CD8-positive, alpha-beta memory T cell (primary cell): ENCODE measurements at places on chromosomes 11 and 22. TPM values are rescaled to one million over a fixed set of nuclear protein-coding genes. Genes with fewer than 3 reads are reported as not detected.

The APOBEC3H gene
- total RNA-seq, result 11.0 TPM

The IFITM1 gene
- 75.9 TPM for total RNA-seq

- no peak overlapping the region for H3K4me3 ChIP-seq
- no peak for DNase-seq
- no peaks in the 10 kb centered on the region for H3K36me3 ChIP-seq
- no peaks in the 10 kb centered on the region for H3K27me3 ChIP-seq
These were observed 52.9 kb upstream of the FDX1 start for GRCh38 chr11:110376711-110377324.

GRCh38 chr11:2662430-2663299 lies 37.1 kb downstream of the KCNQ1OT1 start:
- DNase-seq, result no peak
- H3K4me1 ChIP-seq, result no peaks in the 10 kb centered on the region
- no peak overlapping the region for H3K4me3 ChIP-seq
- H3K36me3 ChIP-seq, result peaks cover 3% of the 10 kb centered on the region
- no peak overlapping the region for H3K27ac ChIP-seq

DNA sequence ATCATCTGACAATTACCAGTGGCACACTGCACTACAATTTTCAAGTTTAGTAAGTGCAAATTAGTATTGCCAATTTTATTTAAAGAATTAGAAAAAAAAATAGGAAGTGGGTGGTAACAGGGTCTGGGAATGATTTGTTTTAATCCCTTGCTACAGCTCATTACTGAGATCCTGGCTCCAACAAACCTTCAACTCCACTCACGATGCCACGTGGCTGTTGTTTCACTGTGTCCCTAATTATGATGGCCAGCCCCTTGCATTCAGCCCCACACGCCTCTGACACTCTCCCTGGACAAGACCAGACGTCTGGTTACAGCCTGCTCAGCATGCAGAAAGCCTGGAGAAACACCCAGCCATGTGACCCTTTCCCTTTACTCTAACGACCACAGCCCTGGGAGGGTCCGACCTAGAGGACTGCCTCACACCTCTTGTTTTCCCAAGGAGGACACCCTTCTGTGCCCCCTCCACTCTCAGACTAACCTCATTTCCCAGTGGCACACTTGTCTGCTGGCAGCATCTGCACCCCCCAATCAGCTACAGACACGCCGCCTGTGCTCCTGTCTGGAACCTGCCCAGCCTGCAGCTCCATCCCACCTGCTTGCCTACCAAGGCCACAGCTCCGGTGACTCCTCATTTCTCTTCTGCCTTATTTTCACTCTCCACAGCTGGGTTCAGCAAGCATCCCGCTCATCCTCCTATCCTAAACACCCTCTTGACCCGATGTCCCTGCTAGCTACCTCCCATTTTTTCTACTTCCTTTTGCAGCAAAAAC lies 18.5 kb upstream of the SLC25A1 start:
- no peak for DNase-seq
- H3K36me3 ChIP-seq, result no peaks in the 10 kb centered on the region
- H3K27ac ChIP-seq, result no peak overlapping the region
- H3K4me3 ChIP-seq, result no peak overlapping the region
- H3K4me1 ChIP-seq, result peaks cover 9% of the 10 kb centered on the region
- no peaks in the 10 kb centered on the region for H3K27me3 ChIP-seq

GRCh38 chr11:5291207-5291838 lies 10.4 kb downstream of the OR51B4 start:
- no peaks in the 10 kb centered on the region for H3K4me1 ChIP-seq
- H3K27me3 ChIP-seq, result no peaks in the 10 kb centered on the region
- H3K4me3 ChIP-seq, result no peak overlapping the region
- H3K27ac ChIP-seq, result no peak overlapping the region
- H3K36me3 ChIP-seq, result no peaks in the 10 kb centered on the region

The ANO1 gene
- total RNA-seq, result not detected

The OR52A1 gene
- not detected for total RNA-seq

The TSG101 gene
- 45.4 TPM for total RNA-seq

The JRKL gene
- total RNA-seq, result 10.4 TPM

DNA sequence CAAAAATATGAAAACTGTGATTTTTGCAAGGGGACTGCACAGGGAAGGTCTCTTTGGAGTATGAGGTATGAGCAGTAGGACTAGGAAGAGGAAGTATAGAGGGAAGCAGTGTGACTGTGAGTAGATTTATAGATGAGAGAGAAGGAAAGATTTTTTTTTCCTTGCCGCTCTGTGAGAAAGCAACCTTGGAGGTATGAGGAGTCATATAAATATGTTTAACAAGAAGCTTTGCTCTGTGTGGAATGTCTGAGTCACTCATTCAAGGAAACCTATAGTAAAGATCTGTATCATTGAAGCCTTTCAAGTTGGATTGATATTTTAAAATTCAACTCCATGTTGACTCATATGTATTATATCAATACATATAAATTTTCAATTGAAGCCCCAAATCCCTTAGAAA lies 26.2 kb downstream of the DNHD1 start:
- DNase-seq, result no peak
- H3K27me3 ChIP-seq, result no peaks in the 10 kb centered on the region
- no peak overlapping the region for H3K4me3 ChIP-seq
- H3K4me1 ChIP-seq, result peaks cover 9% of the 10 kb centered on the region
- no peaks in the 10 kb centered on the region for H3K36me3 ChIP-seq

- DNase-seq, result no peak
- H3K27me3 ChIP-seq, result no peaks in the 10 kb centered on the region
- no peak overlapping the region for H3K4me3 ChIP-seq
These were observed 19.4 kb upstream of the SIK2 start for GRCh38 chr11:111582881-111583280.

DNA sequence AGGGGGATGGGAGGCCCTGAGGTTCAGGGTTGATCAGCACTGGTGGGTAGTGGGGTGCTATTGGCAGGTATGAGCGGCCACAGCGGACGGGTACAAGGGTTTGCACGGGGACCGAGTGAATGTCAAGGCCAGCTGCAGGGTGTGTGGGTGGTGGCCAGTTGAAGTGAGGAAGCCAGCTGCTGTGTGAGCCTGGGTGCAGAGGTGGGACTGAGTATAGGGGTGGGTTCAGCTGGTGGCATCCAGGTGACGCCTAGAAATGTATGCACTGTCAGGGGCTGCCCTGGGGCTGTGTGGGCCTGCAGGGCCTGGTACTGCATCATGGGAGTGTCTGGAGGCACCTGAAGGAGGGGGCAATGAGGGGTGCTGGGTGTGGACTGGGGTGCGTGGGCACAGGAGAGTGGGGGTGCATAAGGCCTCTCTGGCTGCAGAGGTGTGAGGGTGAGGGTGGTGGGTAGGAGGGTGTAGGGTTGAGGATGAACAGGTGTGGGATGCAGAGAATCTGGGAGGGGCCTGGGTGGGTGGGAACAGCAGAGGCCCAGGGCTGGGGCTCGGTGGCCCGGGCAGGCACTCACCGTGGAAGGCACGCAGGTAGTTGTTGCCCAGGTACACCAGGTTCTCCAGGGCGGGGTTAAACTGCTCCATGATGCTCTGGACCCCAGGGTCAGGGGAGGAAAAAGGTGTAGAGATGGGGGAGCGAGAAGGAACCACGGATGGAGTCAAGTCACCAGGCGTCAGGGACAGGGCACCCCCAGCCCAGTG lies 1.7 kb downstream of the BAIAP2L2 start:
- H3K27me3 ChIP-seq, result no peaks in the 10 kb centered on the region
- H3K4me1 ChIP-seq, result no peaks in the 10 kb centered on the region
- no peaks in the 10 kb centered on the region for H3K36me3 ChIP-seq
- H3K4me3 ChIP-seq, result no peak overlapping the region
- no peak overlapping the region for H3K27ac ChIP-seq
- DNase-seq, result peak; percentile 41

DNA sequence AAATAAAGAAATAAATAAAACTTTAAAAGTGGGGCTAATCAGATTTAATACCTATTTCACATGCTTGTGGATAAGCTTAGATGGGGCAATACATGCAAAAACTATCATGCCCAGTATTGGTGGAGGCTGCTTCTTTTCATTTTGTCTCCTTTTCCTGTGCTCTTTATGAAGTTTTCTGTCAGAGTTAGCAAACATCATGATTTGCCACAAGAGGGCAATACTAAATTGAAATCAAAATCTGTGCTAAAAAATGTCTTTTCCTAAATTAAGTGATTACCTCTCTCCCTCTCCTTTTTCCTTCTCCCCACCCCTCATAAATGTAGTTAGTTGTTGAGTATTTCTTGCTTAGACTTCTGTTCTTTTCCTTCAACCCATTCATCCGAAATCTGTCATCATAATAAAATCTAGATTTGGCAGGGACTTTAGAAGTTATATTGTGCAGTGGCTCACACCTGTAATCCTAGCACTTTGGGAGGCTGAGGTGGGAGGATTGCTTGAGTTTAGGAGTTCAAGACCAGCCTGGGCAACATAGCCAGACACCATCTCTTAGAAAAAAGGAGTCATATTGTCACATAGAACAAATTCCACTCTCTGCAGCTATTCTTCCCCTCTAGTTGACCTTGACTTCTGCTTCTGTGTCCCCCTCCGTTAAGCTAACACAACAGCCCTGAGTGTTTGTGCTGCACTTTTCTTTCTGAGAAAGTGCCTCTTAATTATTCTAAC lies 4.7 kb upstream of the ARHGAP42 start:
- H3K27me3 ChIP-seq, result no peaks in the 10 kb centered on the region
- no peak overlapping the region for H3K4me3 ChIP-seq
- H3K27ac ChIP-seq, result no peak overlapping the region
- no peaks in the 10 kb centered on the region for H3K4me1 ChIP-seq
- H3K36me3 ChIP-seq, result no peaks in the 10 kb centered on the region
- DNase-seq, result no peak

The IFITM10 gene
- total RNA-seq, result 0.39 TPM

The CNGA4 gene
- total RNA-seq, result 0.15 TPM

- H3K27me3 ChIP-seq, result no peaks in the 10 kb centered on the region
- H3K4me3 ChIP-seq, result no peak overlapping the region
- DNase-seq, result no peak
- H3K27ac ChIP-seq, result no peak overlapping the region
- no peaks in the 10 kb centered on the region for H3K36me3 ChIP-seq
These were observed 27.4 kb downstream of the FAT3 start for GRCh38 chr11:92251980-92252379.

- no peaks in the 10 kb centered on the region for H3K4me1 ChIP-seq
- no peak for DNase-seq
- no peaks in the 10 kb centered on the region for H3K27me3 ChIP-seq
- H3K36me3 ChIP-seq, result no peaks in the 10 kb centered on the region
- no peak overlapping the region for H3K4me3 ChIP-seq
- H3K27ac ChIP-seq, result no peak overlapping the region
These were observed 34.8 kb downstream of the NEU3 start for GRCh38 chr11:75023446-75024067.

- no peak overlapping the region for H3K27ac ChIP-seq
- H3K27me3 ChIP-seq, result no peaks in the 10 kb centered on the region
- DNase-seq, result no peak
These were observed 27.9 kb downstream of the NOX4 start for GRCh38 chr11:89463266-89463780.

GRCh38 chr22:32106930-32107329 lies 52.2 kb downstream of the C22orf42 start:
- H3K36me3 ChIP-seq, result no peaks in the 10 kb centered on the region
- no peak overlapping the region for H3K4me3 ChIP-seq
- DNase-seq, result no peak
- no peak overlapping the region for H3K27ac ChIP-seq
- no peaks in the 10 kb centered on the region for H3K27me3 ChIP-seq

The APOC3 gene
- not detected for total RNA-seq

DNA sequence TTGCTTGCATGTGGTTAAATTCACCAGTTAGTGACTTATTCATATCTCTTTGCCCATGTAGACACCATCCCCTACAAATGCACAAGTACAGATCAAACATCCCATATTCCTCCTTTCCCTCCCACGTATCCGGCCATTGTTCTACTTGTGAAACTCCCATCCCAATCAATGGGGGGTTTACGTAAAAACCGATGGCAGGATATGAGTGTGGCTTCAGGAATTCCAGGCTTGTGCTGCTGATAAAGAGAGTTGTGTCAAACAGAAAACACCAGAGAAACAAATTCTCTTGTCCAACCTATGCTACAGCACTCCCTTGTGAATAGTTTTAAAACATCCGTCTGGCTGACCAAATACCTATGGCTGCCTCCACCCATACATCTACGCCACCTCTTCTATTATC lies 15.5 kb downstream of the FLI1 start:
- H3K27me3 ChIP-seq, result no peaks in the 10 kb centered on the region
- H3K36me3 ChIP-seq, result no peaks in the 10 kb centered on the region
- H3K27ac ChIP-seq, result no peak overlapping the region
- H3K4me3 ChIP-seq, result no peak overlapping the region
- no peak for DNase-seq
- H3K4me1 ChIP-seq, result peaks cover 92% of the 10 kb centered on the region

DNA sequence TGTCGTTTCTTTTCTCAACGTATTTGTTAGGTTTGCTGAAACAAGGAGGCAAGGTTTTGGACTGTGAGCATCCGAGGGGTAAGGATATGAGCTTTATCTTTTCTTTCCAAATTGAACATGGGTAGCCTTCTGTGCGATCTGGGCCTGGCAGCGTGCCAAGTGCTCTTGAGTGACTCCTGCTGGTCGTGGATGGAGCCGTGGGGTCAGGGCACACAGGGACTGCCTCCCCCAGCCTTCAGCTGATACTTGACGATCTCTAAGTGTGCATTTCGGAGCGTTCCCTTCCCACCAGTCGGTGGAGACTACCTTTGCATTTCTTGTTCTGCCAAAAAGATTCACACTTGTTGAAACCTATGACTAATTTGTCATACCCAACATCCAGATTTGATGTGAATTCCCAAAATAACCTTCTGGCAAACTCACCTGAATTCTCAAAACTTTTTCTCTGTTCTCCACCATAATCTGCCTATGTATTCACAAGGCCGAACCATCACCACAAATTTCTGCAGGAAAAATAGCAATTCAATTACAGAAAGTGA lies 40.1 kb upstream of the CLMP start:
- H3K4me1 ChIP-seq, result peaks cover 16% of the 10 kb centered on the region
- H3K4me3 ChIP-seq, result no peak overlapping the region
- H3K27ac ChIP-seq, result no peak overlapping the region
- H3K36me3 ChIP-seq, result no peaks in the 10 kb centered on the region
- no peaks in the 10 kb centered on the region for H3K27me3 ChIP-seq
- peak; percentile 8 for DNase-seq

- peak overlapping the region; percentile 43 for H3K4me3 ChIP-seq
- H3K27ac ChIP-seq, result no peak overlapping the region
- DNase-seq, result peak; percentile 36
- peaks cover 18% of the 10 kb centered on the region for H3K36me3 ChIP-seq
- H3K4me1 ChIP-seq, result peaks cover 79% of the 10 kb centered on the region
These were observed 5.1 kb downstream of the APBB1 start for GRCh38 chr11:6413791-6414201.

DNA sequence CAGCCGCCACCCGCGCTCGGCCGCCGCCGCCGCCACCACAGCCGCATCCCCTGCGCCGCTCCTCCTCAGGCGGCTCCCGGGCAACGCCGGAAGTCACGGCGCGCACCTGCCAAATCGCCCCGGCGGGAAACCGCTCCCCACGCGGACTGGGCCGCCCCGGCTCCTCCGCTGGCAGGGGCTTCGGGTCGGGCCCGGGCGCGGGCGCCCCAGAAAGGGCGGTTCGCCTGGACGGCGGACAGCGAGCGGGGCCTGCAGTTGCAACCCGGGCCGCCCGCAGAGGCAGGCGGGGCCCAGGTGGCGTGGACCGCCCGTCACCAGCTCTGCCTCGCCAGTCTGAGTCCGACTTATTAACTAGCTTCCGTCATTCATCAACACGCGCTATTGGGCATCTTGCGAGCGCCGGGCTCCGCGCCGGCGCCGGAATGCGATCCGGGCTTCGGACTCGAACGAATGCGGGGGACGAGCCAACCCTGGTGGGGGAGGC lies at the start of gene HIRA:
TSS of gene HIRA (minus strand) at position 85 of the 484 bp plus-strand sequence. CDS start 257 bp downstream, outside the sequence.
- peaks cover 43% of the 10 kb centered on the region for H3K4me1 ChIP-seq
- H3K4me3 ChIP-seq, result peak within 1 kb of the TSS; percentile 95
- no peaks in the 10 kb centered on the region for H3K27me3 ChIP-seq
- H3K36me3 ChIP-seq, result peaks cover 22% of the 10 kb centered on the region
